ENCODE measurements at places on chromosomes 5 and 9. TPM values are rescaled to one million over a fixed set of nuclear protein-coding genes. Genes with fewer than 3 reads are reported as not detected.
A peak's percentile ranks its signal among the peaks of the same experiment; 100 is the strongest.

GRCh38 chr9:706073-706472 is 135.4 kb upstream of the DMRT1 start:
- no peak for DNase-seq

Gene ZDHHC11B
- total RNA-seq = 15.6 TPM

DNA sequence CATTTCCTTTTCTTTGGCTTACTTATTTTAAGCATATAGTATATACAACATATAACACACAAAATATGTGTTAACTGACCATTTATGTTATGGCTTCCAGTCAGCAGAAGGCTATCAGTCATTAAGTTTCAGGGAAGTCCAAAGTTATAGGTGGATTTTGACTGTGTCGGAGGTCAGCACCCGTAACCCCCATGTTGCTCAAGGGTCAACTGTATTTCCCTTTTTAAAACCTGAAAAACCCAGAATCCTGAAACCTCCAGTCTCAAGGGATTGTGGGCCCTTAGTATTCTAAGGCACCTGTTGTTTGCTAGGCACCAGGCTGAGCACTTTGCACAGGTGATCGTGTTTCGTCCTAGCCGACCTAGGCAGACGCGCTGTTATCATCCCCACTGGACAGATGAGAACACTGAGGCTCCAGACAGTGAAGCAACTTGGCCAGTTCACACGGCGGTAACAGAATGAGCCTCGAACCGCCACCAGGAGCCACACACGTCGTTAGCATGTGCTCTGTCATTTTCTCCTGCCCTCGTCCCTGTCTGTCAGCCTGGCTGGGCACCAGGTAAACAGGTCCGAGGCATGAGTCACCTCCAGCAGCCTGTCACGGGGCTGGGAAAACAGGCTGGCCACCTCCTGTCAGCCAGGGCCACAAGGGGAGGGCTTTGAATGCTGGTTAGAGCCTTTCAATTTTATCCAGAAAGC is 39.9 kb downstream of the DUSP1 start:
- DNase-seq = peak; percentile 83

Gene EPB41L4A
- 36.5 TPM for total RNA-seq

Gene PIP5K1B
- total RNA-seq = 13.8 TPM

DNA sequence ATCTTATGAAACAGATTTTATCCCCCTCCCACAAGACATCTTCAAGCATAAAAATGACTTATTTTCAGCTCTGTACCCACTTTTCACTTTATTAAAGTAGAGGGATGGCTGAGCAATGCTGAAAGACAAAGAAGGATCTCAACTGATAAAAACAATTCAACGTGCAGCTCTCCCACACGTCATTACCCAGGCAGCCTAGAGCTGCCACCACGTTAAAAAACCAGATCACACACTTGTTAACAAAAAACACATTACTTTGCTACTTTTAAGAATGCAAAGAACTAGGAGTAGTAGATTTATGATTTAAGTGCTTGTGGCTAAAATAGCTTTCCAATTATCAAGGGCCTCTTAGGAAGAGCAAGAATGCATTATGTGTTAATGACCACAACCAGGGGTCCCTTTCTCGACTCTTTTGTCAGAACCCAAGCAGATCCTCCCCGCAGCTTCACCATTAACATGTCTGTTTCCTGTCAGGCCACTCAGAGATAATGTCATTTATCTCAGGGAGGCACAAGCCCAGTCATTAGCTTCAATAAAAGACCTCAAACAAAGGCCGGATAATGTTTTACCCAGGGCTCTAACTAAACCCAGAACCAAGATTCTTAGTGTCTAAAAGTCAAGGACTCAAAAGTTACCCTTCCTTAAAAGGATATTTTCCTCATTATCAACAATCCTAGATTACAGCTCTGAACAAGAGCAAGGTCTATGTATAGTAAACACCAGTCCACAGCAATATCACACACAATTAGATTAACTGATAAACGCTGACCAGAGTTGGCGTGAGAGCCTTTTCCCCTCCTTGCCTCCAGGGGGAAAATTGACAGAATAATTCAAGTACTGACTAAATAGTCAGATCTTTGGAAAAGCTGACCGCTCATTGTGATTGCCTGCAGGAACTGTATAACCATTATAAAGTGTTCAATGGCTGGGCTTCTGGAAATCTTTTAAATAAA is 7.5 kb downstream of the ZNF608 start:
- no peak for DNase-seq

DNA sequence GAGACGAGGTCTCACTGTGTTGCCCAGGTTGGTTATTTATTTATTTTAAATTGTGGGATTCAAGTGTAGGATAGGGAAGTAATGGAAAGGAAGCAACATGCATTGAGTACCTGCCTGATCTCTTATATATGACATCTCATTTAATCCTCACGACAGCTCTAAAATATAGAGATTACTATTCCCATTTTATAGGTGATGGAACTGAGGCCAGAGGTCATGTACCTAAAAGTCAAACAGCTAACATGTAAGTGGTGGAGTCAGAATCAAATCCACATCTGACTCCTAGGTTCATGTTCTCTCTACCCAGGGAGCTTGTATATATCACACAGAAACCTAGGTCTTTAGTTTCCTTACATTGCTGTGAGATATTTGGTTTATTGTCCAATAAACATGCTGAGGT is 26.1 kb upstream of the MATR3 start:
- no peak for DNase-seq

Gene CAMK2A
- total RNA-seq = 1.4 TPM

Gene SVEP1
- 19.7 TPM for total RNA-seq

- no peak for DNase-seq
Measured at GRCh38 chr9:76516350-76516749, 57.4 kb downstream of the GCNT1 start.

GRCh38 chr9:84331119-84331809 is 9.3 kb downstream of the SLC28A3 start:
- no peak for DNase-seq

Gene UBAP1
- total RNA-seq = 47.0 TPM

DNA sequence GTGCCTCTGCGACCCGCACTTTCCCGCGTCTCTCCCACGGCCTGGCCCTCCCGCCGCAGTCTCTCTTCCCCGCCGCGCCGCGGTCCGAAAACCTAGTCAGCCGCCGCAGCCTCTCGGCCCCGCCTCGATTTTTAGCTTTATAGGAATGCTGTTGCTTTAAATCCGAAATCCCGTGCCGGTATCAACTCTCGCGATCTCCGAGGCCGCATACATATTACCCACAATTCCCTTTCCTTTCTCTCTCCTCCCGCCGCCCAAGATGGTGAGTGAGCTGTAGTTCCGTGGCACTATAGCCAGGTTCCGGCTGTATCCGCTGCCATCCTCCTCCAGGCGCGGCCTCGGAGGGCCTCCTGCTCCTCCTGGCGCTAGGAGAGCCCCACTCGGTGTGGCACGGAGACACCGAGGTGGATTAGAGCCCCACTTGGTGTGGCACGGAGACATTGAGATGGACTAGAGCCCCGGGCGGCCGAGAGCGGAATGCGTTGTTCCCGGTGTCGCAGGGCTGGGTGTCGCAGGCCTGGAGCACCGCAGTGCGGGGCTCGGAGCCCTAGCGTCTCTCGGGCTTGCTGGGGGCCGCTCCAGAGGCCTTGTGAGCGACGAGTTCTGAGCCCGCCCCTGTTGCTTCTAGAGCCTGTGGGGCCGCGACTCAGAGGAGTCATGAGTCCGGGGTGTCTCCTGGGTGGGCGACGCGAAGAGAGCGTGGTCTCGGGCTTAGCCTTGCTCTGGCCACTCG is at the start of the genes MED22 and RPL7A:
MED22 (minus strand) TSS at position 147 of the 733 bp plus-strand sequence. CDS start 1,469 bp downstream, outside the sequence.
RPL7A (plus strand) TSS at position 234 of the 733 bp plus-strand sequence; CDS start at position 260, 26 bp downstream.
- DNase-seq = peak; percentile 96

- DNase-seq = no peak
Measured at GRCh38 chr5:146082798-146083197, 22.6 kb downstream of the PLAC8L1 start.

- no peak for DNase-seq
Measured at GRCh38 chr9:114226246-114227055, 71.1 kb downstream of the COL27A1 start.

Gene NREP
- 8.5 TPM for total RNA-seq

- no peak for DNase-seq
Measured at GRCh38 chr5:163682234-163682633, 176.8 kb downstream of the MAT2B start.

Gene FAM120AOS
- 61.4 TPM for total RNA-seq

Gene SHLD3
- 2.3 TPM for total RNA-seq

DNA sequence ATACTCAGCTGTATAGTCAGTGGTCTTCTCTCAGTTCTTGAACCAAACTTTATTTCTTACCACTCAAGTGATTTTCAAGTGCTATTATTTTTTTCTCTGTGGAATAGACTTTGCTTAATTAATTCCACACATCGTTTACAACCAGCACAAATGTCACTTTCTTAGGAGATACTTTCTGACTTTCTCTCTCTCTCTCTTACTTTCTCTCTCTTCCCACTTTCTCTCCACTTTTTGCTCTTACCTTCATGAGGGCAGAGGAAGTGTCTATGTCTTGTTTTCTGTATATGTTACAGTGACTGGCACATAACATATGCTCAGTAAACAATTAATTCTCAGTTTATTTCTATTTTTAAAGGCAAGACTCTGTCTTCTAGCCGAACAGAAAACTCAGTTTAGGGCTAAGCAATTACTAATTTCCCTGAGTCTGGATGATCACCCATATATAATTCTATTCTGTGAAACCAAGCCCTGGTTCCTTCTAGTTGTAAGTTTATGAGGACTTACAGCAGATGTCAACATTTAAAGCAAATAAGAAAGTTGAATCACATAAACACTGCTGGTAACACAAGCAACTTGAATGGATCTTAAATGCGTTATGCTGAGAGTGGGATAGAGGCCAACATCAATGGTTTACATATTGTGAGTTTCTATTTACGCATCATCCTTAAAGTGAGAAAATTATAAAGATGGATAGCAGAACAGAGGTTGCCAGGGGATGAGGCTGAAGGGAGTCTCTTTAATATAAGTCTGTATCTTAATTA is 791.4 kb downstream of the MTRR start:
- no peak for DNase-seq

- DNase-seq = no peak
Measured at GRCh38 chr5:177557041-177557647, 2.8 kb upstream of the FAM193B start.

DNA sequence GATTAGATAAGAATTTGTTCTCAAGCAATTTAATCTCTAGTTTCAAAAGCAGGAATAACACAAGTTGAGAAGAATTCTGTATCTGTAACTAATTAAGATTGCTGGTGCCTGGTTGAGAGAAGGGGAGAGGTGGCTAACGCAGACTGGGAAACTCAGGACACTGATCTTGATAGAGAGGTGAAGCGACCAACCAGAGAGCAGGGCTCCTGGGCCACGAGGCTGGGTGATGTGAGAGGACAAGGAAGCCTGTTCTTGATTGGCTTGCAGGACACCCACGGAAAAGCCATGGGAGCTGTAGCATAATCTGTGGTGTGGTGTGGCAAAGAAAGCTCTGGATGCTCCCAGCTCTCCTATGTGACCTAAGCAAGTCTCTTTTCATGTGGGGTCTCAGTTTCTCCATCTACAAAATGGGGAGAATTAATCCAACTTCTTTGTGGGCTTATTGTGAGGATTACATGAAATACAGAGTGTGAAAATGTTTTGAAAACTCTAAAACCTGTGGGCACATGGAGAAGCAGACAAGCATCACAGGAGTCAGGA is 594.1 kb upstream of the BRINP1 start:
- no peak for DNase-seq

GRCh38 chr5:157971571-157972216 is 112.7 kb upstream of the CLINT1 start:
- DNase-seq = no peak

GRCh38 chr9:73539881-73540390 is 388.3 kb downstream of the ANXA1 start:
- DNase-seq = no peak

GRCh38 chr9:93264338-93265125 is 80.6 kb downstream of the WNK2 start:
- DNase-seq = peak; percentile 30

GRCh38 chr9:92726971-92727715 is 37.5 kb downstream of the BICD2 start:
- no peak for DNase-seq

Gene UGCG
- total RNA-seq = 52.1 TPM
